Activated CD8-positive, alpha-beta memory T cell treated with anti-CD3 and anti-CD28 coated beads for 1 hour (primary cell): ENCODE measurements at places on chromosomes 11 and 22.

- no peak for DNase-seq
These were observed 9.0 kb downstream of the RBX1 start for GRCh38 chr22:40960145-40960544.

DNA sequence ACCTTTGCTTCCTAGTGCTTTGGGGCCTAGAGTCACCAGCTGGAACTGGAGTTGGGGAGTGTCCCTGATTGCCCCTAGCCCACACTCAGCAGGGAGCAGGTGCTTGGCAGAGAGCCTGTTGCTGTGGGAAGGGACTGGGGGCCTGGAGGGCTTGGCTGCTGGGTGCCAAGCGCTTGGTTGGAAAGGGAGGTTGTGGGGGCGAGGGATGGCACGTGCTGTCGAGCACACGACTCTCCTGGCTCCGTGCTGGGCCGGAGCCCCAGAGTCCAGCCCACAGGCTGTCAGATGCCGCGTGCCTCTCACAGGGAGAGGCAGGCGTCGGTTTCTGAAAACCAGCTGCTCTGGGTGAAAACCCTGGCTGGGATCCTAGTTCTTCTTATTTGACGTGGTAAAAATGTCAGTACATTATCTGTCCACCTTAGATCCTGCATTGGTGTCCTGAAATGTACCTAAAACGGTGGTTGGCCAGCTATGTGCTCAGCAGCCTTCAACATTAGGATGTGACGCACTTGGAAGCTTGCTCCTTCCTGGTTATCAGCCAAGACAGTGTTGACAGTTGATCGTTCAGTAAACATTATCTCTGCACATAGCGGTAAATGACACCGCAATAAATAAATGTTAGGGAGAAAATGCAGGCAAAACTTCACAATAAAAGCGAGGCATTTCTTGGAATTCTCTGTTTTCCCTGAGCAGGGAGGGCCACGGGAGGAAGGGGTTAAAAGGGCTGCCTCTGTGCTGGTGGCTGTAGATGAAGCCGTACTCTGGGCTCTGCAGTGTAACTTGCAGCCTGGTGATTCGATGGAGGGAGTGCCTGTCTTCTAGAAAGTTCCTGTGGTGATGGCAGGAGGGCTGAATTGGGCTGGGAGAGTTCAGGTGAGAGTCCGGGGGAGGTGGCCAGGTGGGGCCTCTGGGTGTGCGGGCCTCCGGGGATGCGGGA lies 29.2 kb downstream of the GRAMD4 start:
- DNase-seq, result no peak

- DNase-seq, result no peak
These were observed 43.4 kb downstream of the PAX6 start for GRCh38 chr11:31767685-31768084.

DNA sequence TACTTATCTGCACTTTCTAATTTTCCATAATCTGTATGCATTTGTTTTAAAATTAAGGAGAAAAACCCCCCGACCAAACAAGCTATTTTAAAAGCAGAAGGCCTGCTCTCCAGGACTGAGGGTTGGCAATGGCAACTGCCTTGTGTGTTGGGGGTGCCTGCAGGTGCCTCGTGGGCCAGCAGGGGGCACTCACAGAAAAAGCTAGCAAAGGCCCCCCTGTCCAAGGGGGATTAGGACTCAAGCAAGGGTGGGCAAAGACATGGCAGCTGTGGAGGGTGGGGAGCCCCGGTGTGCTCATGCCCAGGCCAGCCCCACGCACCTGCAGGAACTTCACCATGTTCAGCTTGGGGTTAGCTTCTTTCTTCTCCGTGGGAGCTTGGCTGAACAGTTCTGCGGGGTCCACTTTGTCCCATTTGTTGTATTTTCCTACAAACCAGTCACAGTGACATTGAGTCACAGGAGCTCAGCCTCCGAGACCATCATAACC lies 10.3 kb downstream of the TOP3B start:
- DNase-seq, result peak; percentile 39

GRCh38 chr22:30186510-30186909 lies 60.0 kb downstream of the LIF start:
- DNase-seq, result no peak

GRCh38 chr11:121657146-121657545 lies 204.4 kb upstream of the SORL1-AS1 start:
- DNase-seq, result no peak

DNA sequence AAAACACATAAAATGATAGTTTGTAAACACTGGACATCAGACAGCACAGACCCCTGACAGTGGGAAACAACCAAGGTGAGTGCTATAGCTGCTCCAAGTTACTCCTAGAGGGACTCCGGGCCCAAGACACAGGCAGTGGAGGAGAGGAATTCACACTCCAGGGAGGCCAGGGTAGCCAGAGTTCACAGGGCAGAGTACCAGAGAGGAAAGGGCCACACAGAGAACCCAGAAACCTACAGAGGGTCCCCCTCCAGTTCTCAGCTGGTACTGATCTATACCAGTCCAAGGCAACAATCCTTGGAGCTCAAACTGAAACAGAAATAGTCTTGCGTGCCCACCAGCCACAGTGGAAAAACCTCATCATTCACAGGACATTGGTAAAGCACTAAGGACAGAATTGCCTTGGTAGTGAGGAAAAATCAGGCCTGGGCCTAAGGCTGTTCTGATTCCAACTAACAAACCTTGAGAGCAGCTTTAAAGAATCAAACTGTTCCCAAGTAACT lies 7.6 kb downstream of the VPS37C start:
- DNase-seq, result no peak

- DNase-seq, result no peak
These were observed 556.5 kb upstream of the LARGE1 start for GRCh38 chr22:34476762-34477161.

GRCh38 chr11:12232817-12233601 lies 122.6 kb downstream of the MICAL2 start:
- DNase-seq, result no peak

- no peak for DNase-seq
These were observed 1.5 kb upstream of the SLC7A4 start for GRCh38 chr22:21033895-21034294.

- DNase-seq, result no peak
These were observed 89.9 kb upstream of the APOA1 start for GRCh38 chr11:116927163-116927974.

GRCh38 chr11:130451231-130452019 lies 3.0 kb downstream of the ADAMTS15 start:
- DNase-seq, result no peak

- DNase-seq, result no peak
These were observed 3.7 kb upstream of the MUC5AC start for GRCh38 chr11:1153951-1154493.

DNA sequence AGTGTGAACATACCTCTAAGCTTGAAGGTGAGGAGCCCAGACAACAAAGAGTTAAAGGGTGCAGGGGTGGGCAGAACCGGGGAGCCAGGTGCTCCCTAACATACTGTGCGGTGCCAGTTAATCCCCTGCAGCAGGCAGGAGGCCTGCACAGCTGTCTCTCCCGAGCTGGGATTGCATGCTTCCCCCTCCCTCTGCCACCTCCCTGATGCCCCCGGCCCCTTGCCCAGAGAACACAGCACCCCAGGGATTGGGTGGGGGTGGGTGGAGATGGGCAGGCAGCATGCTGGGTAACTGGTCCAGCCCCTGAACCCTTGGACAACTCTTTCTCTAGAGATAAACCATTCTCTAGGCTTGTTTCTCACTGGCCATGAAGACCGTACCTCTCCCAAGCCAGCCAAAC lies 67.7 kb upstream of the MYOD1 start:
- DNase-seq, result no peak

- DNase-seq, result no peak
These were observed 20.6 kb downstream of the STARD10 start for GRCh38 chr11:72773291-72773690.

- no peak for DNase-seq
These were observed 14.7 kb downstream of the CADM1 start for GRCh38 chr11:115489466-115489865.
